ENCODE measurements at places on chromosomes 7 and 10.
A peak's percentile ranks its signal among the peaks of the same experiment; 100 is the strongest.

GRCh38 chr10:132942101-132943057 lies at the start of gene CFAP46:
Gene CFAP46, minus strand, starts transcription at chr10:132942570. Its CDS starts 86 bp downstream, at chr10:132942484.
- no peak for DNase-seq

- DNase-seq = no peak
These were observed 700.8 kb upstream of the KCND2 start for GRCh38 chr7:119572132-119572531.

DNA sequence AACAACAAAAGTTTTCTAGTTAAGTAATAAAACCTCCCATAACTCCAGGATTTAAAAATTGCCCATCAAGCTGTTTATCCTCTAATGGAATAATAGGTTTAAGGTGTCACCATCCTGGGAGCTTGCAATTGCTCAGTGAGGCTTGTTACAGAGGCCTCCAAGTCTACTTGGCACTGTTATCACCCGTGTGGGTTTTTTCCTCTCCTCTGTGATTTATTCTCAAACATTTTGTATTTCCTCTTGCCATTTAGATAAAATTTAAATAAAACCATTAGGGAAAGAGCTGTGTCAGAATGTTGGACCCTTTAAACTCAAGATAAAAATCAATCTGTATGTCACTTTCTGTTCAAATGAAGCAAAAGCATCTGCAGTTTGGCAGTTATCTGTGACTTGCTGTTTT lies 202.6 kb downstream of the GALNT17 start:
- DNase-seq = no peak

GRCh38 chr10:111801841-111802240 lies 381.7 kb downstream of the GPAM start:
- DNase-seq = no peak

GRCh38 chr10:4214908-4215307 lies 429.9 kb upstream of the KLF6 start:
- no peak for DNase-seq

GRCh38 chr10:73044378-73045285 lies 52.0 kb downstream of the P4HA1 start:
- DNase-seq = no peak

GRCh38 chr7:64887756-64888508 lies 15.1 kb upstream of the ZNF273 start:
- peak; percentile 60 for DNase-seq

DNA sequence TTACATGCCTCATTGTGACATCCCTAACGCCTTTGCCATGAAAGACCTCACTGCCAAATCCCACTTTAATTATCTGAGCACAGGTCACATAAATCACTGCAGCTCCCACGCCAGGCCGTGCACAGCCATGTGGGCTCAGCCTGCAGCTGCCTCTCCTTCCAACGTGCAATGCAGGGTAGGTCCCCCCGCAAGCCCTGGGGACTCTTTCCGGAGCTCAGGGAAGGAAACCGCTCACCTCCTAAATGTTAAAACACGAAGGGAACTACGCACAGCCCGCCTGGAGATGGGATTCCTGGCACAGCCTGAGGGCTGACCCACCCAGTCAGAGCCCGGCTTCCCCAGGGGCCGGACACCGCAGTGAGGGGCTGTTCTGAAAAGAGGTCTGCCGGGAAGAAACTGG lies 128.0 kb downstream of the MAD1L1 start:
- DNase-seq = no peak

- DNase-seq = no peak
These were observed 4.7 kb downstream of the HOXA1 start for GRCh38 chr7:27091105-27091504.
